ENCODE measurements at places on chromosomes 1 and 21.

DNA sequence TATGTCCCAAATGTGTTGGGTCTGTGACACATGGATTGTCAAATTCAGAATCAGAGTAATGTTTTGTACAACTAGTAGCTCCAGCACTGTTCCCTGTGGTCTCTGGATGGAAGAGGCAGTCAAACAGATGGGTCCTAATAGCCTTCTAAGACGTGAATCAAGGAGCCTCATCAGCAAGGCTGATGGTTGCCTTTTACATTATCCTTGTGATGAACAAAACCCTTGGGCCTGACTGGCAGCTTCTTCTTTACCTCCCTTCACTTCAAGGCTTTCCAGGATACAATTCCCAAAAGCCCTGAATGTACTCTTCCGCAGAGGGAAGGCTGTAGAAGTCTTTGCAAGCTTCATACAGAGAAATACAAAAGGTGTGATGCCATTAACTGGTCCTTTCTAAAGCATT, 633.3 kb downstream of the USP25 start:
- no peak for DNase-seq

DNA sequence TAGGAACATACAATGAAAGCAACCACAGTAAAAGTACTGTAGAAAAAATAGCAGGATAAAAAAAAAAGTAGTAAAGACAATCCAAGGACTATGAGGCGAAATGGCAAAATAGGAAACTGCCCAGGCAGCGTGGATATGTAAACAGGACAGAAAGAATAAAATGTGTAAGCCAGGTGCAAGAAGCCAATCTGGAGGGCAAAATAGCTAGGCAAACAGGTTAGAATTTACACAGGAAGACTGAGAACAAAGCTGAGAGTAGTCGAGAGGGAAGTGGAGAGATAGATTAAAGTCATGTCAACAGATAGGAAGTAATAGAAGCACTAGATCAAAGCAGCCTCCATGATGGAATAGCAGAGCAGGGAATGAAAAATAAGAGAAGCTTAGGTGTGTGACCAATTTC, 124.2 kb upstream of the B3GALT2 start:
- peak; percentile 10 for DNase-seq

- DNase-seq: no peak
These were observed 143.3 kb downstream of the PLXNA2 start for GRCh38 chr1:208100906-208101305.

DNA sequence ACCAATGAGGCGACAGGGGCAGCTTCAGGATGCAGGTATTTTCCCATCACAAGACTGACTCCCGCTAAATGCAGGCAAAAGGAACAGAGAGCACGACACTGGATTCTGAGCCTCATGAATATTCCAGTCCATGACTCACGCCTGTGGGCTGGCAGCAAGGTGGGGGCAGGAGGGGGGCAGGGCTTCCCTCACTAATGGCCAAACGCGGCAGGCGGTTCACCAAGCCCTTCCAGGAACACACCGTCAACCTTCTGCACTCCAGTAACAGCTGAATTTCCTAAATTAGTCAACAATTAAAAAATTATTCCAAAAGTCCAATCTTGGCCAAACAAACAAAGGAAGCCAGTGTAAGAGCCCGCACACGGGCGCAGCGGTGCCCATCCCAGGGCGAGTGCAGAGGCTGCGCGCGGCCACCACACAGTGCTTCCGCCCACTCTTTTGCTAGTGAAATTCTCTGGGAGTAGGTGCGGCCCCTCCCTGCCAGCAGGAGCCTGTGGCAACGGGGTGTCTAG, 12.5 kb upstream of the GPR153 start:
- DNase-seq: peak; percentile 54

DNA sequence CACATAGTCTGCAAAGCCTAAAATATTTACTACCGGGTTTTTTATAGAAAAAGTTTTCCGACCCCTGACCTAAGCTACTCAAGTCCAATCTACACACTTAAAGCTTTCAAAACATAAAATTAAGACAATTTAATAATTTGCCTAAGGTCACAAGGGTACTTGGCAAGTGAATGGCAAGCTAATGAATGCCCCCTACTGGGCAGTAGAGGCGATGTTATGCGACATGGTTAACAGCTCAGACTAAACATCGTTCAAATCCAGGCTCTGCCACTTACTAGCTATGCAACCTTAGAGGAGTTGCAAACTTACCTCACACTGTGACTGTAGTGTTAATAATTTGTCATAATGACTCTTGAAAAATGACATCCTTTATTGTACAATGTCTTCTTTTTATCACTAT, 317.2 kb upstream of the NFIA start:
- peak; percentile 32 for DNase-seq

GRCh38 chr1:36703526-36704208, 221.0 kb upstream of the CSF3R start:
- DNase-seq: peak; percentile 88

DNA sequence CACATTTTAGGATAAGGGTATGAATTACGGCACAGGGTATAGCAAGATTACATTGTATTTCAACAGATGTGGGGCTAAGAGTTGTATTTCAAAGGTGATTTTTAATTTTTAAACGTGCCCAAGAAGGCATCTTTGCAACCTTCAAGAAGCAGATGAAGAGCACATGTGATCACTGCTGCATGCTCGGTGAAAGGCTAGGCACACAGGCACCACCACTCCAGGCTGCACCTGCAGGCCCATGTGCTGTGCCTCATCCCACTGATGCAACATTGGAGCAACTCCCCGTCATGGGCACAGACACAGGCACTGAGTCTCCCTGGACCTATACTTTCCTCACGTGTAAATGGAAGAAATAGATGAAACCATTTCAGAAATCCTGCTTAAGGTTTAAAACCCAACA, 23.5 kb downstream of the UBE2G2 start:
- DNase-seq: no peak

- DNase-seq: no peak
These were observed 66.5 kb upstream of the ERRFI1 start for GRCh38 chr1:8092657-8093056.

GRCh38 chr1:102834688-102835320, 273.5 kb downstream of the COL11A1 start:
- no peak for DNase-seq

GRCh38 chr1:155168456-155169210, 4.5 kb downstream of the KRTCAP2 start:
- DNase-seq: no peak

- no peak for DNase-seq
These were observed 44.7 kb upstream of the PAXBP1 start for GRCh38 chr21:32816261-32816660.

DNA sequence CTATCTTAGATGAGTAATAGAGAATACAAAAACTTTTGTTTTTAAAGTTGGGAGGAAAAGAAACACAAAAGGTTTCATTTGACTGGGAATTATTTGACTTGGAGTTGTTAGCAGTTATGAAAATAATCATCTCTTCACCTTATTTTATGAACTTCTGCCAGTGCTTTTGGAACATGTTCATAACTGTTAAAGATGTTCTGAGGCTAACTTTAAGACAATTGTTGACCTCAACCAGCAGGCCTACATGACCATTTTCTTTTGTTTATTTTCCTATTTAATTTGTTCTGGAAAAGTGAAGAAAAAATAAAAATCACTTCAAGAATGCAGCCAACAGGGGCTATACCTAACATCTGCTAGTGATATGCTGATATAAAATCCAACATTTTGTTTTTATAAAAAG, 37.4 kb downstream of the JAM2 start:
- DNase-seq: no peak

GRCh38 chr21:21019681-21020080, 21.5 kb downstream of the NCAM2 start:
- no peak for DNase-seq

DNA sequence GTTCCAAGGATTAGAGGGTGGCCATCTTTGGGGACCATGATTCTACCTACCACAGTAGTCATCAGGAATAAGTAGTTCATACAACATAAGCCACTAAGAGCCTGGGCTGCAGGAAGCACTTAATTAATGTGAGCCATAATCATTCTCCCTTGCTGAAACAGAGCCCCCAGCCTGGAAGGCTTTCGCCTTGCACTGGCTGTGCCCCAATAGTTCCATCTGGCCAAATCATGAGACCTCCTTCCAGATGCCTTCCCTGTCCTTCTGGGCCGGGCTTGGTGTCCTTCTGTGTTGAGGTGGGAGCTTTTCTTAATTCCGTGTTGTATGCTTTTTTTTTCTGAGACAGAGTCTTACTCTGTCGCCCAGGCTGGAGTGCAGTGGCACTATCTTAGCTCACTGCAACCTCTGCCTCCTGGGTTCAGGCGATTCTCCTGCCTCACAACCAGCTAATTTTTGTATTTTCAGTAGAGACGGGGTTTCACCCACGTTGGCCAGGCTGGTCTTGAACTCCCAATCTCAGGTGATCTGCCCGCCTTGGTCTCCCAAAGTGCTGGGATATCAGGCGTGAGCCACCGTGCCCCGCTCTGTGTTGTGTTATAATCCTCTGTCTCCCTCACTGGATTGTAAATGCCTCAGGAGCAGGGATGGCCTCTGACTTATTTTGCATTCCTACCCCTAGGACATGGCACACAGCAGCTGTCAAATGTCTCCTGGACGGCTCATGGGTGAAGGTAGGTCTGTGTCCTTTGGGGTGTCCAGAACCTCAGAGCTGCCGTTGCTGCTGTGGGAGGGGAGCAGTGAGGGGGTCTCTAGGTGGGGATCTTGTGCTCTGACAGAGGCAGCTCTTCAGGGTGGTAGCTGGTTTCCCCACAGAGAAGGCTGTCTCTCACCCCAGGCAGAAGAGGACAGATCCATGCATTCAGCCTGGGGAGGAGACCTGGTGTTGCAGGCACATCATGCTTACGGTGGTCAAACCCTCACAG, 10.1 kb downstream of the GNG4 start:
- no peak for DNase-seq

DNA sequence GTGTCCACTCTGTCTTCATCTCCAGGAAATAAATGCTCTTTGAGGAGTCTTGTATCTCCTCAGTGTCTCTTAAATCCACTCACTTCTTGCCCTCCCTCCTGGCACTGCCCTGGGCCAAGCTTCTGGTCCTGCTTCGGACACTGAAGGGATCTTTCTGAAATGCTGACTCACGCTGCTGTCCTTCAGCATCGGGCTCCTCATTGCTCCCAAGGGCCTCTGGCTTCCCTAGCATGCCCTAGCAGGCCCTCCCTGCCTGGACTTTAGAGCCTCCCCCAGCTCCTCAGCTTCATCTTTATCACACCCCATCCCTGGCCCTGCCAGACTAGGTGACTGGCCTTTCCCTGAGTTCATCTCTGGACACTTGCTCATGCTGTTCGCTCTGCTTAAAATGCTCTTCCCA, 96.6 kb downstream of the FOXD2 start:
- DNase-seq: no peak

GRCh38 chr1:19257178-19257914, 5.7 kb downstream of the MRTO4 start:
- no peak for DNase-seq

DNA sequence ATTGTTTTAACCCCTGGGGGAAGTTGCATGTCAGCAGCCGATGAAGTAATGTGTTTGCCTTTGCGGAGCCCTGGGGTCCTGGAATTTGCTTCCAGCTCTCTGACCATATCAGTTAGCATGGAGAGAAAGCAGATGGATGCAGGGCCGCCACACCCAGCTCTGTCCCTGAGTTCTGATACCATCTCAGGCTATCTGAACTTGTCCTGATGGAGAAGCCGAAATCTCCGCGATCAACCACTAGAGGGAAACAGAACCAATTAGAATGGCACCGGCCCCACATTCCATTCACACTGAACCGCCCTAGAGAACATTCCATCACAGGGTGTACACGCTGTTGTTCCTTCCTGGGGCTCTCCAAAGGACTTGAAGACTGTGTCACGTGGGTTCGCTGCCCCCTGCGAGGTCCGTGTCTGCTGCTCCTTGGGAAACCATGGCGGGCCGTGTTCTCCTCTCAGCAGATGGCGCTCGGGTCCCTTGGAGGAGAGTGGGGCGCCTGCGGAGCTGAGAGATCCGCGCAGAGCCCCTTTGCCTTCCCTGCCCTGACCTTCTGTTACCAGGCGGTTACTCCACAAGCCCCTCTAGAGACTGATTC, 75.4 kb downstream of the ABCA4 start:
- peak; percentile 37 for DNase-seq

- DNase-seq: no peak
These were observed 130.7 kb upstream of the BACE2 start for GRCh38 chr21:41037212-41037611.

DNA sequence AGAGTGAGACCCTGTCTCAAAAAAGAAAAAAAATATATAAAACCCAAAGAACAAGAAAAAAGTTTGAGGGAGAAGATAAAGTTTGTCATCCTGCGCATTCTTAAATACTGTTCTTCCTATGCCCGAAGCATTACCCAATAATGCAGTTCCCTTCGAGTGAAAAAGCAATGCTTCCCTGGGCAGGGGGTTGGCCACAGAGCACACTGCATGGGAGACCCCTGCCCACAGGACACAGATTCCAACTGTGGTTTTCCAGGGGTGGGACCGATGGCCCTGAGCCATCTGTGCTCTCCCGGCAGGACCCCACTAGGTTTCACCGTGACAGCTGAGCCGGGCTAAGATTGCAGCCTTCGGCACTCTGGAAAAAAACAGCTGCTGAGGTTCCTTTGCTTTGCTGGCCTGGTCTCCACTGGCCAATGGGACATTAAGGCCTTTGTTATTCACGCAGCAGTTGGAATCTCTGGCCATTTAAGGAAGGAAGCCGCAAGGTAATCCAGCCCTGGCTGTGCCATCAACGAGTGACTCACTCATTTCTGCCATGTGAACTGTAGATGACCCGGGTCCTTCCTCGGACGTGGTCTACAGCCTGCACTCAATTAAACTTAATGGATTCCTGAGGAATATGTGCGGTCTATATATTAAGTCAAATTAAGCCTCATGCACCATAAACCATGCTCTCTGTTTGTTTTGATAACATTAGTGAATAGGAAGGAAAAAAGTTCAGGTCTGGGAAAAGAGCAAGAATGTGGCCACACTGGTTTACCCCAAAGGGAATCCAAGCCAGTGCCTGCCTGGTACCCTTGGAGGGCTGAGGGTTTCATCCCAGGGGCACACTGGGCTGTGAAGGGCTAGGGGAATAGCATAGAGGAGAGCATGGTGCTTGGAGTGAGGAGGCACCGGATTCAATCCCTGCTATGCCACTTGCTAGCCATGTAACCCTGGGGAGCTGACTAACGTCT, 163.2 kb downstream of the ZBTB18 start:
- no peak for DNase-seq

- DNase-seq: no peak
These were observed 3.7 kb upstream of the DIPK1A start for GRCh38 chr1:92964998-92965397.

DNA sequence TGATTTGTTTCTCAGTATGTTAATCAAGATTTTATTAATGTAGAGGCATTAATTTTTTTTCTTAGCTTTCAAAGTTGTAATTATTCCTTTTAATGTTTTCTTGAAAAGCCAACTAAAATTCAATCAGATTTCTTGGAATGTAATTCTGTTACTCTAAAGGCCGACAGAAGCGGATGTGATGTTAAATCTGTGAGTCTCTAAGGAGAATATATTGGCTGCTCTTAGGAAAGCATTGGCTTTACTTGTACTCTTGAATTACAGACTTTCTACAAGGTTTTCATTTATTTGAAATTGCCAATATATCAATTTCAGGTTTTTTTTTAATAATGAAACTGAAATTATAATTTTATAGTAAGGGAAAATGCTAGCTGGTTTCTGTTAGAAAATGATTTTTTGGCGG, 29.2 kb downstream of the RRP15 start:
- DNase-seq: no peak

Data from NCI-H526 treated with DMSO at 0.1 percent for 48 hours (cell line).